KBM-7 (cell line): ENCODE measurements at places on chromosomes 5 and 9.

GRCh38 chr9:13589034-13589737, 309.7 kb upstream of the MPDZ start:
- DNase-seq: no peak

GRCh38 chr9:111691672-111692329, 30.4 kb downstream of the GNG10 start:
- peak; percentile 63 for DNase-seq

DNA sequence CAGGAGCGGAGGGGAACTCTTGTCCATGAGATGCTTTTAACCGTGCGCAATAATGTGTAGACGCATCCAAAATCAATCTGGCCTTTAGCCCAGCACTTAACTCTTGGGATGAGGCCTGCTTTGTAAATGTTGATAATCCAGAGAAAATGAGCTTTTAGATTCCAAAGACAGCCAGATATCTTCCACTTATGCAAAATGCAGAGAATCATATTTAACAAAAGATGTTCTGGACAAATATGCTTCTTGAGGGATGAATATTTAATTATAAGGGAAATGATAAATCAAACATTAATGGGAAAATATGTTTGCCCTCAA, 5.6 kb downstream of the S1PR3 start:
- no peak for DNase-seq

DNA sequence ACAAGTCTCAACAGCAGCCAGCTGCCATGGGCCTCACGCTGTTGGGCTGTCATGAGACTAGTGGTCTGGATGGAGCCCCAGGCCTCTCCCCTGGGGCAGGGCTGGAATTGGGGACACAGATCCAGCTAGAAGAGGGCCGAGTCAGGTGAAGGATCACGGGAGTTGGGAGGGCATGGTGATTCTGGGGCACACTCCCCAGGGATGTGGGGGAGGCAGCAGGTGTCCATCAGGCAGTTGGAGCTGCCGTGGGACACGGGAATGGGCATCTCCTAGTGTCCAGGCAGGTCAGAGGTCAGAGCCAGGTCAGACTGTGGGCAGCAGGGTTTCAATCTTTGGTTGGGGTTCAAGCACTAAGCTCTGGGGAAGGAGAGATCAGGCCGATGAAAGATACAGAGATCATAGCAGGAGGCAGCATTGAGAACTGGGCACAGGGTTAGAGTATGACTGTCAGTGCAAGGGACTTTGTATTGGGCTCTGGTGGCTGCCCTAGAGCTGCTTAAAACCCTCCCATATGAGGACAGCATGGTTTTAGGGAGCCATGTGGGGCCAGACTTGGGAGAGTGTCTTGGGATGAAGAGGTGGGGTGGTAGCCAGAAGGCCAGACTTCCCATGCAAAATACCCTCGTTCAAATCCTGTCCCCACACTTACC, 59.2 kb downstream of the ARHGEF37 start:
- no peak for DNase-seq

GRCh38 chr5:127306647-127307046, 16.1 kb downstream of the MEGF10 start:
- DNase-seq: no peak

DNA sequence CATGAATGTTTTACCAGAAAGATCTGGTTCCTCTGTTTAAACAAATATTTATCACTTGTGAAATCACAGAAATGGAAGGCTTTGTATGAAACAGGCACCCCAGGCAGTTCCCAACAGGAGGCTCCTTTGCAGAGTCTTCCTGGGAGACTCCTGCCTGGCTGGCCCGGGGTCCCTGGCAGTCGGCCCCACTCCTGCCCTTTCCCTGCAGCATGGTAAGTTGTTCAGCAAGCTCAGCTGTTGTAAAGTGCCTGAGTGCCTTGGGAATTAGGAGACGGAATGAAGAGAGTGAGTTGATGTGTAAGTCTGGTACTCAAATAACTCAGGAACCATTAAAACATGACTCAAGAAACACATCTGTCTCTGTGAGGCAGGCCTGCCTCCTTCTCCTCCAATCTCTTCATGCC, 17.5 kb upstream of the LHFPL2 start:
- no peak for DNase-seq

DNA sequence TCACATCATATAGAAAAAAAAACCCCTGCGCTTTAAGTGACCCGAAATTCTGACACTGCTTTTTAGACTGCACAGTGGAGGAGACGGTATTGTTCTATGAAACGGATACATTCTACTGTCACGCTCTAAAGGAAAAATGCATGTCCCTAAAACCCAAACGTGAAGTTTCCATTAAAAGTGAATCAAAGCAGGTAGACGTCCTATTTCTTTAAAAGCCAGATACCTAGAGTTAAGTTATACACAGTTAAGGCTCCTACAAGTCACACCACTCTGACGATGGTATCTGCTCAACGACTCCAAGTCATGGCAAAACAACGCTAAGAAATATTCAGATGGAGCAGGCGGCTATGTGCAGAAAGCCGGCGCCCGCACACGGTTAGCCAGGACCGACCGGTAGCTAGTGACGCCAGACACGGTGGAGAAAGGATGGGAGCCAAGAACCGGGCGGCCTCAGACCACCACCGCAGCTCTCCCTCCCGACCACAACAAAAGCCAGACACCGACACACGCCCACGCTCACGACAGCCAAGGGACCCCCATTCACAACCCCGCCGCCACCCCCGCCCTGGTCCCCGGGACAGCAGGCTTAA, 734 bp downstream of the SKP1 start:
- peak; percentile 43 for DNase-seq

- DNase-seq: no peak
Observed at GRCh38 chr5:65299861-65300260, 181.9 kb downstream of the ADAMTS6 start.

GRCh38 chr9:133727876-133728441, 10.2 kb downstream of the SARDH start:
- DNase-seq: no peak

DNA sequence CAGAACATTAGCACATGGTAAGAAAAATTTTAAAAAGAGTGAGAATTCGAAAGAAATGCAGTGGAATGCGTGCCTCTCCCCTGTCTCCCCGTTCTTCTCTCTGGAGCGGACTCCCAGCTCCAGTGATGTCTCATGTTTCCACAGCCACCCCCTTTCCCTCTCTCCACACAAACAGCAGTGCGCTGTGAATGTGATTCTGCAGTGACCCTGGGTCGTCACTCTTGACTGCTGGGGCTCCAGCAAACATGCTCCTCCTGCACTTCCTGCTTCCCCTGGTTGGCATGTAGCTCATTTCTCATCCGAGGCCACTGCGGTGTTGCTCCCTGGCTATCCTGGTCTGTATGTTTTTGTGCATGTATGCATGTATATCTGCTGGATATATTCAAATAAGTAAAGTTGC, 13.3 kb downstream of the PHF2 start:
- no peak for DNase-seq

DNA sequence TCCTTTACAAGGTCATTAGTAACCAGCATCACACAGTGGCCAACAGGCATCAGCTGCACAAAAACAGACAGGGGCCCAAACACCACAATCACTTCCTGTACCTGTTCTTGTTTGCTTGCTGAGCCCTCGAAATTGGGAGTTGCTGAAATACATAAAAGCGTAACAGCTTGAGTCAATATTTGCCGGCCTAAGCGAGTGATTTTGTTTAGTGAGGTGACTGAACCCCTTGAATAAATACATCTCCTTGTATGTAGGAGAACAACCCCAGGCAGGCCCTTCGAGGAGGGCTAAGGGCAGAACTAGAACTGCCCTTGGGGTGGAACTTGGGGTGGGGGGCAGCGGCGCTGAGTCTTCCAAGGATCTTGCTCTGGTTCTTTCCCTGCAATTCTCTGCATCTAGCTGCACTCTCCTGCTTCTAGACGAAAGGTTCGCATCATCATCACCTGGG, 502.5 kb downstream of the RASEF start:
- DNase-seq: no peak

DNA sequence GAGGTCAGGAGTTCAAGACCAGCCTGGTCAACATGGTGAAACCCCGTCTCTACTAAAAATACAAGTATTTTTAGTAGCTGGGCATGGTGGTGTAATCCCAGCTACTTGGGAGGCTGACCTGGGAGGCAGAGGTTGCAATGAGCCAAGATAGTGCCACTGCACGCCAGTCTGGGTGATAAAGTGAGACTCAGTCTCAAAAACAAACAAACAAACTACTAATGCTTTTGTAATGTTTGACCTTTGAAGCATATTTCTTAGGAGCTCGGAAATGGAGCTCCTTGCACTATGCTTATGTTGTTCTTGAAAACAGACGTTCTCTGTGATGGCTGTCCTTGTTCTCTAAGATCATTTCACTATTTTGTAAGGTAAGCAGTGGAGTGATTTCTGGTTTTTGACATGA, 6.0 kb downstream of the F2RL2 start:
- no peak for DNase-seq

DNA sequence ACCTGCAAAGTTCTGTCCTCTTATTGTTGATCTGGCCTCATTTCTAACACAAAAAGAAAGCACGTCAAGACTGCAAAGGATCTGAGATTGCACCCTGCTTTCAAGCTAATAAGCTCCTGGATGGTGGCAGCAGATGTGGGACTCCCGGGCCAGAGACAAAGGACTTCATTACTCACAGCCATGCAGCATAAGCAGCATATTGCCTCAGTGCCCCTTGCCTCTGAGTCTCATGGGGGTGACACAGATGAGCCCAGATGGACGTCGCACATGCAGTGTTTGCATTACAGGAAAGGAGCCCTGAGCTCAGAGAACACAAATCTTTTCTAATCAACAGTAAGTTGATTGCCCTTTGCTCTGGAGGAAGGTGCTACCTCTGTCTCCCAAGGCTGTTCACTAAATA, 105.0 kb downstream of the SLC28A3 start:
- no peak for DNase-seq

GRCh38 chr5:155471027-155471426, 457.5 kb downstream of the KIF4B start:
- no peak for DNase-seq

- no peak for DNase-seq
Observed at GRCh38 chr5:79802406-79802805, 112.8 kb downstream of the CMYA5 start.

GRCh38 chr5:28269978-28270377, 1231.6 kb upstream of the CDH9 start:
- no peak for DNase-seq

DNA sequence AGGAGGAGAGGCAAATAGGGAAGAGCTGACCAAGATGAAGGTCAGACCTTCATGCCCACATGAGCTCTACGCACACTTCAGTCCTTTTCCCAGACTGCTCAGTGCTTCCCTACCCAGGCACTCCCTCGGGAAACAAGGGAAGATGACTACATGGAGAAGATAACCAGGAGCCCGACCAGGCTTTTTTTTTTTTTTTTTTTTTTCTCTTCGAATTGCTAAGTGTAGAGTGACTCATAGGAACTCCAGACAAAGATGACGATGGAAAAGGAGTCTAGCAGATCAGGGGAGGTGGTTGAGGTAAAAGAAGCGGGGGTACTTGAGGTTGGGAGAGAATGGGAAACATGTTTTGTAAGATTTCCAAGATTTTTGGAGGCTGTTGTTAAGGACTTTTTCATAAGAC, 526.1 kb downstream of the BNC2 start:
- DNase-seq: no peak

DNA sequence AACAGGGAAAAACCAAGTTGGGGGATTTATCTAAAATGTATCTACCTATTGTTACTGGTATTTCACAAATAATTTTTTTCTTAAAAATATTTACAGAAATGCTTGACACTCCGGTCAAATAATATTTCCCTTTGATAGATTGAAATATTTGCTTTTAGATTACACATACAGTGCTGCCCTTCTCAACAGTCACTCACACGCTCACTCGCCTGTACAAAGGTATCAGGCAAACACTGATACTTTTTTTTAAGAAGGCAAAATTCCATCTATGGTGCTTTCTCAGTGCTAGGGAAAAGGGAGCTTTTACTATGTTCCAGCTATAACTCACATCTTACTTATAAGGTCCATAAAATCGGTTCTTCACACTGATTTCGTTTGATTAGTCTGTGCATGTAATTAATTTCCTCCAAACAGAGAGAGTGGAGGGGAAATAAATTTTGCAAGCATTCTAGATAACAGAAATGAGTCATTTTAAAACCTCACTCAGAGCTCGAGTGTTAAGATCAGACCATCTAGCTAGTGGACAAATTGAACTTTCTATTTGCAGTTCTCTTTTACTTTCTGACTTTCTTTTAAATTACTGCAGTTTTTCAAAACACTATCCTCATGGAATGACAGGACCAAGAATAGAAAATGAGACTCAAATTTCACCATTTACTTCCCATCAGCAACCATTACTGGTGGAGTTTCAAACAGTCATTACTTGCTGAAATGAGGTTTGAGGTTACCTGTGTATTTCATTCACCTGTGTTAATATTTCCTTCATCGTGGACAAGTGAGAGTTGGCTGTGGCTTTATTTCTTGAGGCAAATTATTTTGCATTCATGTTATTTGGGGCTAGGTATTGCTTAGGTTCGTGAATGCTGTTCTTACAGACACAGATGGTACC, 273.2 kb downstream of the RAB3C start:
- DNase-seq: no peak

DNA sequence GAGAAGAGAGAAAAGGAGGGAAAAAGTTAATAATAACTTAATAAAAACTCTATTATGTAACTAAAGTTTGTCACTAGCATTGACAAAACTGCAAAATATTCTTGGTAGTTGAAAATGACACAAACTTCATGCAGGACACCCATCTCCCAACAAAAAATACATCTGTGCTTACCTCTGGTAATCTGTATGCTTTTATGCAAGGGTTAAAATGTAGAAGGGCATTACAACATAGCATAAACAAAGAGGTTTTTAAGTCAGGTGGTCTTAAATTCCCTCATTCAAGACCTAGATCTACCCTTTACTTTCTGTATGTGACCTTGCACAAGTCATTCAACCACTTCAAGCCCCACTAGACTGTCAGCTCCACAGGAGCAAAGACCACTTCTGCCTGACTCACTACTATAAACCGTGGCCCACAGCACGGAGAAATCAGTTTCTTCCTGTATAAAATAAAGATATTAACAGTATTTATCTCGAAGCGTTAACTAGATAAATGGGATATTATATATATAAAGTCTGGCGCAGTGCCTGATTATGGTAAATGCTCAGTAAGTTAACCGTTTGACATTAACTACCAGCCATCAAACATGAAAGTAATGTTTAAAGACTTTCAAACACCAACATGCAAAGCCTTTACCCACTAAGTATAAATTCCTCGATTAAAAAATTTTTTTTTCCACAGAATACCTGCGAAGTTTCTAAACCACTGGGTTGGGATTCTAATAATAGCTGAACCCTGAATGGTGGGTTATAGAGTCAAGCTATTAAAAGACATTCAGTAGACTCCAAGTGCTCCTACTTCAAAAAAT, 2.0 kb downstream of the FBXL17 start:
- peak; percentile 24 for DNase-seq
